Right renal pelvis (tissue), 4 donors: ENCODE measurements at places on chromosomes 3 and 15. TPM values are rescaled to one million over a fixed set of nuclear protein-coding genes. Genes with fewer than 3 reads are reported as not detected.
A peak's percentile ranks its signal among the peaks of the same experiment; 100 is the strongest.

Gene COLQ
- 6.3 TPM for polyA plus RNA-seq

Gene DLEC1
- 1.4 TPM for polyA plus RNA-seq

Gene SLC4A7
- polyA plus RNA-seq: 23.3 TPM

Gene GABRR3
- polyA plus RNA-seq: not detected

Gene CCR9
- 0.22 TPM for polyA plus RNA-seq

Gene PPP1R14D
- polyA plus RNA-seq: 0.46 TPM

Gene GOLGA8Q
- polyA plus RNA-seq: 0.86 TPM

Gene SLC7A14
- polyA plus RNA-seq: 2.2 TPM

Gene CCDC33
- 3.9 TPM for polyA plus RNA-seq

Gene CPLX3
- polyA plus RNA-seq: 0.13 TPM

DNA sequence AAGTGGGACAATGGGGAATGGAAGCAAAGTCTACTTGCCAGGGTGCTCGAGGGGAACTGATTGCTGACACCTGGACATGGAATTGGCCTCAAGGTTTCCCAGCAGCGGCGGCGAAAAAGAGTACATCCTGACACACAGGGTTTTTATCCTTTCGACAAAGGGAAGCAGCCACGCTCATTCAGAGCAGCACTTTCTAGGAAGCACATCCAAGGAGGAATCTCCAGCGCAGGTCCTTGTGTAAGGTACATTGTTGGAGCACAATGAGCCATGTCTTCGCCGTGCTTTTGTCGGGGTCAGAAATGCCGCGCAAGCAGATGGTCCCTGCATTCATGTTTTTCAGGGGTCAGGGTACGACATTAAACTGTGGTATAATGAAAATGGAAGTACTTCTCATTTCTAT lies 16.8 kb downstream of the CACNA1D start:
- DNase-seq: no peak

- no peak for DNase-seq
These were observed 154.7 kb upstream of the GOLIM4 start for GRCh38 chr3:168250415-168250861.

- peak; percentile 63 for DNase-seq
These were observed at the start of gene SLC25A20 for GRCh38 chr3:48898383-48899234. TSS of gene SLC25A20 (minus strand) at chr3:48898882. CDS start at chr3:48898794, 88 bp downstream.

DNA sequence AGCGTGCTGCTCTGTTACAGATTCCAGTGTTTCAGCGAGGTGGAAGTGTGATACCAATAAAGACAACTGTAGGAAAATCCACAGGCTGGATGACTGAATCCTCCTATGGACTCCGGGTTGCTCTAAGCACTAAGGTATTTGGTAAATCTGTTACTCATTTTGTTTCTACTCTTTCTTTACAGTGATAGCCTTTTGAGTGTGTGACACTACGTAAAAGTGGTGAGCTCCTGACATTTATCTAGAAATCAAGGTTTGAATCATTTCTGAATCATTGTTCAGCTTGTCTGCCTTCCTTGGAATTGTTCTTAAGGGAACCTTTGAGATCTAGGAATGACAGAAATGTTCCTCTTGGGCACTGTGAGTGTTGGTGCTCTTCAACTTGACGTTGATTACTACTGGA lies 11.2 kb upstream of the CAPN3 start:
- no peak for DNase-seq

DNA sequence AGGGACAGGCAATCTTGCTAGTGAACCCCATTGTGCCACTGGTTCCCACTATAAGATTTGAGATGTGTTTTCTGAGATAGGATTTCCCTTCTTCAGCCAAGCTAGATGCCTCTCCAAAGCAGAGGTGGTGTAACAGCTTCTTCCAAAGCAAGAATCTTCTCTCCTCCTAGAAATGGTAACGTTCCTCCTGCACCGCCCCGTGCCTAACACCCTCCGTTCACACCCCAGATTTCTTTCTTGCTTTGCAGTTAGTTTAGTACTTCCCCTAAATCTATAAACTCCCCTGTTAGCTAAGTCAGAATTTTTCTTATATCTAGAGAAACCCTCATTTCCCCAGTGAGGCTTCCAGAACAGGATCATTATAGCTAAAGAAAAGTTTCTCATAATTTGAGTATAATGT lies 617.6 kb upstream of the MDFIC2 start:
- DNase-seq: no peak

GRCh38 chr3:65732051-65732935 lies 306.4 kb downstream of the MAGI1 start:
- DNase-seq: peak; percentile 61

- DNase-seq: peak; percentile 26
These were observed 109.9 kb upstream of the GAP43 start for GRCh38 chr3:115513416-115513800.

DNA sequence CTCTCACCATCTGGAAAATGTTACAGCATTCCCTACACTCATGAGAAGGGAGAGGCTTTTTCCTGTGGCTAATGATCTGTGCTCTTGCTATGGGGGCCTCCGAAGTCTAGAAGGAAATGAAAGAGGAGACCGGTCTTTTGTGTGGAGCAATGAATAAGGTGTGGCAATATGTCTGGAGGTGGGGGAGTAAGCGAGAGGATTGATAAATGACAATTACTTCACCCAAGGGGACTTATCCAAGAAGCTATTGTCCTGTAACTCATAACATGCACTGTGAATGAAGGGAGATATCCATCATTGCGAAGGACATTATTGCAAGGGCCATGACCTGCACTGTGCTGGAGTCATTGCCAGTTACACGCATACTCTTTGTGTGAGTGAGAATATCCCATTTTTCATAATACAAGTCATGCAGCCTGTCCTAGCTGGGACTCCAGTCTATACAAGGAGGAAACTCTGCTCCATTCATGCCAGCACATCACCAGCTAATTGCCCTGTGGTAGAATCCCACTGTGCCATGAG lies 37.7 kb upstream of the SYNPR start:
- no peak for DNase-seq

DNA sequence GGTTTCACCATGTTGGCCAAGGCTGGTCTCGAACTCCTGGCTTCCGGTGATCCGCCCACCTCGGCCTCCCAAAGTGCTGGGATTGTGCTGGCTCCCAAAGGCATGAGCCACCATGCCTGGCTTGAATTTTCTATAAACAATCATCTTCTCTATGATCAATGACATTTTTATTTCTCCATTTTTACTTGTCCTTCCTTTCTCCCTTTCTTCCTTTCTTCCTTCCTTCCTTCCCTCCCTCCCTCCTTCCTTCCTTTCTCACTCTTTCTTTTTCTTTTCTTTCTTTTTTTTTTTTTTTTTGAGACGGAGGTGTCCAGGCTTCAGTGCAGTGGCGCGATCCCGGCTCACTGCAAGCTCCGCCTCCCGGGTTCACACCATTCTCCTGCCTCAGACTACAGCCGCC lies 8.6 kb upstream of the KPNA1 start:
- no peak for DNase-seq

GRCh38 chr15:75043509-75044257 lies 20.3 kb downstream of the PPCDC start:
- DNase-seq: peak; percentile 60

- no peak for DNase-seq
These were observed 166.1 kb downstream of the RYR3 start for GRCh38 chr15:33476908-33477307.

DNA sequence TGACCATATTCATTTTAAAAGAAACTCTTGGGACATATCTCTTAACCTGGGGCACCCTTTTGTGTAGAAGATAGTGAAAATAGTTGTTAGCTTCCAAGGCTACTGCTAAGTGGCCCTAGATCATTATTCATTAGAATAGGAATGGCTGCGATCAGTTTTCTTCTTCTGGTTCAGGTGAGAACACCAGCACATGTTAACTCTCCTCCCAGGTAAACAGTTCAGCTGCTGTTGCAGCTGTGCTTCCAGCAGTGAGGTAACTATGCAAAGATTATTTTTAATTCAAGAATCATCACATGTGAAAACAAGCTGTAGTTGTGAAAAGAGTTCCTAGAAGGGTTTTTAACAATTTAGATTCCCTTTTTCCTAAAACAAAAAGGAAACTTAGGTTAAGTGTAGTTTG lies 43.3 kb downstream of the ZPLD1 start:
- no peak for DNase-seq

GRCh38 chr15:38512901-38513300 lies 51.7 kb downstream of the RASGRP1 start:
- no peak for DNase-seq

DNA sequence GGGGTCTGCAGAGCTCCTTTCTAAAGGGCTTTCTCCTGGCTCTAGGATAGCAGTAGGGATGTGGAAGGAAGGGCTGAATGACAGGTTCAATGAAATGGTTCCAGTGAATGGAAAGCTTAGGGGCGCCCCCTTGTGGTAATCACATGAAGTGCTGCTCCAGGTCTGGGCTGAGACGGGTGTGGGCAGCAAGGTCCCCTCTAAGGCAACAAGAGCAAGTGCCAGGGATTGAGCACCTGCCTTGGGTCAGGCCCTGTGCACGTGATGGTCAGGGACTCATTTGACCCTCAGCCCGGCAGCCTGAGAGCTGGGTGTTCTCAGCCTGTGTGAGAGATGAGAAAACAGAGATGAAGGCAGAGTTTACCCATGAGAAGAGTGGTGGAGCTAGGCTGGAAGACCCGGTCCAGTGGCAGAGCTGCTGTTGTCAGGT lies 12.1 kb upstream of the CX3CR1 start:
- peak; percentile 20 for DNase-seq

DNA sequence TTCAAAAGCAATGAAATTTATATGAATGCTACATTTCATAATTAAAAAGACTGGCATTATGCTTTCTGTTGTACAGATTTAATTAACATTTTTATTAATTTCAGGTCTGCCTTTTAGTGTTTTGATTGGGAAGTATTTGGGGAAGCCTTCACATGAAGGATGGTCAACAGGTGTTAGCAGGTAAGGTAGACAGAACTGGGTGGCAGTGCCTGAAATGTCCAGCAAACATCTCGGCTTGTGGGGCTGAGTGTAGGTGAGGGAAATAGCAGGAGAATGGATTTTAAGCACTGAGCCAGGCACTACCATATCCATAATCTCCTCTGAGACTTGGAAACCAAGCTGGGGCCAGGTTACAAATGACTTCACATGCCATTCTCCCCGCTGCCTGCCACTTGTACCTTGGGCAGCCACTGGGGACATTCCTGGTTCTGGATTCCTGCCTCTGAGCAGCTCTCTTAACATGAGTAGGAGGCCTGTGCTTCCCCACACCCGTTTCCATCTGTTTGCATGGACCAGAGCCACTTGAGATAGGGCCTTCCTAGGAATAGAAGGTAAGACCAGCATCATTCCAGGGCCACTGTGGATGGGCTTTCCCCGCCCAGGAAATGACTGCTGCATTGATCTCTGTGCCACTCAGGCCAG lies 125.9 kb upstream of the HES1 start:
- no peak for DNase-seq

- peak; percentile 48 for DNase-seq
These were observed 49.0 kb downstream of the KY start for GRCh38 chr3:134601539-134602439.

- no peak for DNase-seq
These were observed 157.4 kb upstream of the LRTM1 start for GRCh38 chr3:55085231-55085630.

DNA sequence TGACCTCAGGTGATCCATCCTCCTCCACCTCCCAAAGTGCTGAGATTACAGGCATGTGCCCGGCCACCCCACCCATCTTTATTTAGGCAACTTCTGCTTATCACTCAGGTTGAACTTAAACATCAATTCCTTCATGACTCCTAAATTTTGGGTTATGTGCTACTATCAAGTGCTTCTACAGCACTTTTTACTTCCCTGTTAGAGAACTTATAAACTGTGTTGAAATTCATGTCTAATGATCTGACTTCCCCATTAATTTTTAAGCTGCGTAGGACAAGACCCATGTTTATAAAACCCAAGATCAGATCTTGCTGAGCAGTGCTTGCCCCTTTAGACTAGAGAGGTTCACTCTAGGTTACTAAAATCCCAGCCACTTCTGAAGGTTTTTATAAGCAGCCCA lies 266.2 kb upstream of the TPRG1 start:
- no peak for DNase-seq

- DNase-seq: no peak
These were observed 4.2 kb upstream of the NPHP3 start for GRCh38 chr3:132726341-132726823.

GRCh38 chr3:105747060-105747541 lies 121.7 kb downstream of the CBLB start:
- no peak for DNase-seq

DNA sequence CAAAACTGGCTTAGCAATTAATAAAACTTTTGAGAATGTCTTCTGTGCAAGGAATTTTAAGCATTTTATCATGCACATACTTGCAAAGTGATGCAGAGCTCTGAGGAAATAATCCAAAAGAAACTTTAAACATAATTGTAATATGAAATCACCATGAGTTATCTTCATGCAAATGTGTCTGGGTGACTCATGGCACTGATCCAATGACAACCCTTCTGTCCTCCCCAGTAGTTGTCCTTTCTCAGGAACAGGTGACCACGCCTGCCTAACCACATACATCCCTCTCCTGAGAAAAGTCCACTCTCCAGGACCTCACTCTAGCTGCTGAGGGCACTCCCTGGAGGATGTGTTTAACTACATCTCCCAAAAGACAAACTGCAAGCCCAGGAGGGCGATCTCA lies 530.6 kb upstream of the IL12A start:
- no peak for DNase-seq
